Activated CD4-positive, alpha-beta memory T cell treated with anti-CD3 and anti-CD28 coated beads, Interleukin-2, amount 10 ng/mL, durations not matched to agents 7 days and 5 days (primary cell): ENCODE measurements at places on chromosomes 7 and 10. TPM values are rescaled to one million over a fixed set of nuclear protein-coding genes. Genes with fewer than 3 reads are reported as not detected.

Gene ZNF853
- 0.18 TPM for total RNA-seq

Gene ECHDC3
- not detected for total RNA-seq

Gene TSPAN33
- total RNA-seq, result 0.86 TPM

Gene CNPY1
- not detected for total RNA-seq

Gene SPDYE5
- total RNA-seq, result not detected

Gene ADAM12
- 1.3 TPM for total RNA-seq

Gene NUDT13
- 1.6 TPM for total RNA-seq

Gene RHEB
- total RNA-seq, result 82.8 TPM

Gene SKIDA1
- total RNA-seq, result 0.25 TPM

Gene PPP3CB
- total RNA-seq, result 53.4 TPM

DNA sequence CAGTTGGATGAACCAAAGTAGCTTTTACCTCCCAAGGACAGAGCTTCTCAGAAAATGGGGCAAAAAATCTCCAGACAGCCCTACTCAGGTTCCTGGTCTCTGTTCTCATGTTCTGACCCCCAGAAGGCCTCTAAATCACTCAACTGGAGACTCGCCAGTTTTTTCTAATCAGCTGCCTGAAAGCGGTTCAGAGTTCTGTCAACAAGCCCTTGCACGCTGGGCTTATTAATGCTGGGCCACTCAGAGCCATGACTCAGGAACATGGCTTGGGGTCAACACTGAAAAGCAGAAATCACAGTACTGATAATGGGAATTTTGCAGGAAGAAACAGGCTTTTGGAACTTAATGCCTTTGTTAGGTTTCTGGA, 15.3 kb downstream of the ECHDC3 start:
- no peak for DNase-seq

- DNase-seq, result no peak
Observed at GRCh38 chr7:83359108-83359507, 196.4 kb upstream of the PCLO start.

DNA sequence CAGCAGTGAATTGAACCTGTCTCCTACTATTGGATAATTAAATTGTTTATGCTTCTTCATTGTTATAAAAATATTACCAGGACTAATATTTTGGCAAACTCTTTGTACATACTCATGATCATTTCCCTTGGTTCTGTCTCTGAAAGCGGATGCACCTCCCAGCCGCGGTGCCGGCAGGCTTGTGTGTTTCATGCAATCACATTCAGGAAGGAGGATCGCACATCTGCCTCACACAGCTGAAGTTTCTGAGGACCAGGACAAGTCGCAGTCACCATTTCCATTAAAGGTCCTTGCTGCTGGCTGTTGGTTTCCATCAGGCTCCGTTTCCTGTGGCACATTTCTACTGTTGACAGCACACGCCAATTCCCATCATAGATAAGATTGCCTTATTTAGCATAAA, 117.8 kb upstream of the SHH start:
- no peak for DNase-seq

DNA sequence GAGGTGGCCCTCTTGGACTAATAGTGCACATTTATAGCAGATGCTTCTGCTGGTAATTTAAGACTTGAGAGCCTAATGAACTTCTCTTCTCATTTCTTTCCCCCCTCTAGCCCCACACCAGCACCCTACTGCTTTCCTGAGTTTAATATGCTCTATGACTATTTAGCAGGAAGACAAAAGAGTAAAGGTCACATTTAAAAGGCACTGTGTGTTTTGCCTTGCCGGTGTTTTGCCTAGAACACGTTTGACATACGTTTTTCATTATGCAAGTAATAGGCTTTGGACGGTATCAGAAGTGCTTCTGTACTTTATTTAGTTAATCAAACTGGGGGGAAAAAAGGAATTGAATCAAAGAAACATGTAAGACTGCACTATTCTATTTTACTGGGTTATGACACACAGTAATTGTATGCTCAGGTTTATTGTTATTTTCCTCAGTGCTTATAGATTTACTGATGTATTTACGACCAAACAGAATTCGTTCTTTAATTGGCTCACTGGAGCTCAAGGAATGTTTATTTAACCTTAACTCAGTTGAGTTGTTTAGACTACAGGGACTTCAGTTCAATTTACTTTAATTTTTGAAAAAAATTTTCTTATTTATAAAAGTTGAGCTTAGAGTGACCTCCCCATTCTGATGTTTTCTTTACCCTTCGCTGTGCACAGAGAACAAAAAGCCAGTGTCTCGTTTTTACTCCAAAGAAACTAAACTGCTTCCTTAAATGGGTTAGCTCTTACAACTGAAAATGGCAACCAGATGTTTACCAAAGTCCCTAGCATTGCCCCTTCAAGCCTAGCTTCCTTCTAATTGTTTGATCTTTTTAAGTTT, 35.4 kb downstream of the CPED1 start:
- DNase-seq, result no peak

- DNase-seq, result no peak
Observed at GRCh38 chr10:6699336-6699735, 119.3 kb upstream of the PRKCQ start.

DNA sequence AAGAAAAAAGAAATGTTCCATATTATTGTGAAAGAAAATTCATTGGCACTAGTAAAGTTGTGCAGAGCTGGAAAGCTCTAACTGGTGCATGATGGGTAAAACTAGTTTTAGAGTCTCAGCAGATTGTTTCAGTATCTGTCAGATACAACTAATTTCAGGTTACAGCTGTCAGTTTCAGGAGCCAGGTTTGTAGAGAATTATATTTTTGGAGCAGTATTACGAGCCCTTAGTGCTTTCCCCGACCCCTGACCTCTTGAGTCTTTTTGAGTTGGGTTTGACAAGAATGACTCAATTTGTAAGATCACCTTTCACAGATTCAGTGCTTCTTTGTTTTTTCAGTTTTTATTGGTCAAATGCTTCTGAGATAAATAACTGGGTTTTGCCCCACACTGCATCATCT, 366.4 kb upstream of the PLXDC2 start:
- DNase-seq, result no peak

GRCh38 chr7:151085329-151085690, 965 bp upstream of the AGAP3 start:
- DNase-seq, result no peak

GRCh38 chr7:40199076-40199802, 64.4 kb downstream of the SUGCT start:
- DNase-seq, result no peak

GRCh38 chr10:32377458-32378259, 30.7 kb upstream of the EPC1 start:
- peak; percentile 50 for DNase-seq

- DNase-seq, result no peak
Observed at GRCh38 chr7:39153113-39153512, 175.4 kb downstream of the POU6F2 start.

DNA sequence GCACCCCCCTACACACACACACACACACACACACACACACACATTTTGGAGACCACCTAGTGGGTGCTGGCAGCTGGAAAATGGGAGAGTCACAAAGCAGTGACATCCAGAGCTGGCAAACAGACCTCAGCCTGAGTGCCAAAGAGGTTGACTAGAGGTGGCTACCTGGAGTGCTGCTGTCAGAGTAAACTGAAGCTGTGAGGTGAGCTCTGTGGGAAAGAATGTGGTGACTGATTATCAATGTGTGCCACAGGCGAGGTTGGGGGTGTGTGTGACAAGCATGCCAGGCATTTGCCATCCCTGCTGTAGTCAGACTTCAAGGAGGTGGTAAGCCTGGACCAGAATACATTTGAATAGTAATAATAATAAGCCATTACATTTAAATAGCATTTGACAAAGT, 120.6 kb downstream of the SLIT1 start:
- DNase-seq, result no peak

DNA sequence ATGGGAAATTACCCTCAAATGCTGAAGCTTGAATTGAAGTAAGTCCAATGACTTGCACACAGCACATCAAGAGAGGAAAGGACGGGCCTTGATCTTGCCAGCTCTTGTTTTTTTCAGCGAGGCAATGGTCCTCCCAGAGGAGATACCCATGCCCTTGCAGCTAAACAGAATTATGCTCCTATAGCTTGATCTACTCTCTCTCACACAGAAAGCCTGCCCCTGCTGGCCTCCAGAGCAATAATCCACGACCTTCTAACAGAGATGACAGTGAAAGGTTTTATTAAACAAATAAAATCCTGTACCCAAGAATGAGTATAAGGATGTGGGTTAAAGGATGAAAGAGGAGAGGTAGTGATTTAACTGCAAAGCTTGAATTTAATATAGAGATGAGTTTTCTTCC, 268.0 kb downstream of the ADRA2A start:
- no peak for DNase-seq

- DNase-seq, result no peak
Observed at GRCh38 chr7:21514062-21514461, 28.8 kb upstream of the DNAH11 start.

- no peak for DNase-seq
Observed at GRCh38 chr10:17989908-17990767, 38.4 kb downstream of the SLC39A12 start.

GRCh38 chr10:58998924-58999713, 177.3 kb upstream of the PHYHIPL start:
- no peak for DNase-seq

- no peak for DNase-seq
Observed at GRCh38 chr10:110175406-110175805, 32.0 kb upstream of the MXI1 start.

- DNase-seq, result no peak
Observed at GRCh38 chr10:102597131-102597991, 46.9 kb upstream of the TRIM8 start.

DNA sequence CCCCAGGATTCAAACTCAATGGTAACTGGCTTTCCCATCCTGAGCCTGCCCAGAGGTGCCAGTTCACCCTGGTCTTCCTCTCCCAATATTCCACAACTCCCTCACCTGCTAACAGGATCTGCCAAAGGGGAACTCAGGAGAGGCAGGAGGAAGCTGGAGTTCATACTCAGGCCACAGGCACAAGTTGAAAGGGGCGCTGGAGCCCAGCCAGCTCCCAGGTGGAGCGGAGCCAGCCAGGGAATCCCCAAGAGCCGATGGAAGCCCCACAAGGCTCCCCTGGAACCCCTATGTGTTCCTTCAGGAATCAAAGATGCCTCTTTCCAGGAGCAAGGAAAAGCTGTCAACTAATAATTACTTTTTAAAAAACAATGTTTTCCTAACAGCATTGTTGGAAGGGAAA, 63.5 kb downstream of the SH3PXD2A start:
- no peak for DNase-seq

- no peak for DNase-seq
Observed at GRCh38 chr10:75688506-75689300, 257.3 kb downstream of the LRMDA start.

DNA sequence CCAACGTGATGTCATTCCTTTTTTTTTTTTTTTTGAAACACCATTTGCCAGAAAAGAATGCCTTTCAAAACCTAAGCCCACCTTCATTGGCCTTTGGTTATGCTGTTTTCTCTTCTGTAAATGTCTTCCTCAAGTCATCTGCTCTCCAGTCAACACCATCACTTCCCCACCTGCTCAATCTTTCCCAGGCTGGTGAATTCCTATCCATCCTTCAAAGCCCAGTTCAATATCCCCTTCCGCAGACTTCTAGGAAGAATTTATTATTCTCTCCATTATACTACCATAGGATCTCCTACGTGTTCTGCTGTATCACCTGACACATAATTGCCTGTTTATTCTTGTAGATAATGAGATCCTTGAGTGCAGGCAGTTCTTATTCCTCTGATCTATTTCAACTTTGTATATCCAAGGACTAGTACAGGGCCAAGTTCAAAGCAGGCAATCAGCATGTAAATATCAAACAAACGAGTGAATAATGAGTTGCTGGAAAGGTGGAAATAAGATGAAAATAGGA, 73.5 kb upstream of the PRR15 start:
- DNase-seq, result no peak

- DNase-seq, result no peak
Observed at GRCh38 chr10:60367431-60367830, 22.2 kb downstream of the ANK3 start.

DNA sequence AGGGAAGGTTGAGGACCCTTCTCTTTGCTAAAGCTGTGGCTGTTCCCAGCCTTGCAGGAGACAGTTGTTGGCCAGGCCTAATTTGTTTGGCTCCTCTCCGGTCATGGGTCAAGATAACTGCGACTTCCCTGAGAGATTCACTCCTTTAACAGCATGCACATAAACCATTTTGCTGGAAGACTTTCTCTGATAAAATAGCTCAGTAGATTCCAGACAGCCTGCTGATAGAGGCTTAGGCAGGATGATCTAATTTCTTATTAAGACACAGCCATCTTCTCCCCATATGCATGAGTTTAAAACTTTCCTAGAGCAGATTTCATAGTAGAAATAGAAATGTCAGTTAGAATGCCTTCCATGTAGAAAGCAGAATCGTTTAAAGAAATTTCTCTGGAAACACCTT, 181.9 kb downstream of the WNT2 start:
- no peak for DNase-seq

- DNase-seq, result no peak
Observed at GRCh38 chr10:8844141-8844540, 789.7 kb downstream of the GATA3 start.

DNA sequence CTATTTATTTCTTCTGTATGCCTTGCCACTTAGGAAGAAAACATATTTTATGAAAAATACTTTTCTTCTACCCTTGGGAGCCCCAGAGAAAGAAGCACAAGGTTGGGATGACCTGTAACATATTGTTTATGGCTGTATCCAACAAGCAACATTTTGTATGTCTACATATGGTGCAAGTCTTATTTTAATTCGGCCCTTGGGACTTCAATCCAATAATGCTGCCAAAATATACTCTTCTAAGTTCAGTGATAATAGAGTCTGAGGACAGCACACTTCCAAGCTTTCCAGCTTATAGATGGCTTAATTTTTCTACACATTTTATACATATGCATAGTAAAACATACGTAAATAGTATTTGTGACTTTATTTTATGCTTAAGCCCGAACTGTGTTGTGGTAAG, 318.5 kb upstream of the SEMA3A start:
- DNase-seq, result no peak

GRCh38 chr7:8200717-8201116, 61.2 kb downstream of the ICA1 start:
- no peak for DNase-seq

- DNase-seq, result no peak
Observed at GRCh38 chr10:130424418-130424817, 288.2 kb downstream of the GLRX3 start.

DNA sequence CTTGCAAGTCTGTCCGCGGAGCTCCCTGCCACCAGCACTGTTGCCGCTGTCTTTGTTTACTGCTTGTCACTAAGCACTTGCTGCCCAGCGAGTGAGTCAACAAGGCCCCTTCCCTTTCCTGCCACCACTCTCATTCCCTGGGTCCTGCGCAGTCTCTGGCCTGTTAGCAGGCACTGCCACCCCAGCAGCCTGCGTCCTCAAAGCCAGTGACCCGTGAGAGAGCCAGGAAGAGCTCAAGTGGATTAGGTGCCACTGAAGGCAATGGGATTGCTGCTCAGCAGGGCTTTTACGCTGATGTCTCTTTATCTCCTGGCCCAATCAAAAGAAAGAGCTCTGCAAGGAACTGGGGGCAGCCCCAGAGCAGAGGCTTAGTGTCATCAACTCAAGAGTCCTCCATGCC, at the start of gene FRMPD2:
Gene FRMPD2, minus strand, starts transcription at position 61 of the 400 bp plus-strand sequence. CDS start 129 bp downstream, outside the sequence.
- no peak for DNase-seq

GRCh38 chr7:27640884-27641574, 21.7 kb downstream of the HIBADH start:
- DNase-seq, result no peak
